ENCODE measurements at places on chromosomes 6 and 20.

- DNase-seq = no peak
Observed at GRCh38 chr20:17952692-17953684, 15.6 kb downstream of the SNX5 start.

DNA sequence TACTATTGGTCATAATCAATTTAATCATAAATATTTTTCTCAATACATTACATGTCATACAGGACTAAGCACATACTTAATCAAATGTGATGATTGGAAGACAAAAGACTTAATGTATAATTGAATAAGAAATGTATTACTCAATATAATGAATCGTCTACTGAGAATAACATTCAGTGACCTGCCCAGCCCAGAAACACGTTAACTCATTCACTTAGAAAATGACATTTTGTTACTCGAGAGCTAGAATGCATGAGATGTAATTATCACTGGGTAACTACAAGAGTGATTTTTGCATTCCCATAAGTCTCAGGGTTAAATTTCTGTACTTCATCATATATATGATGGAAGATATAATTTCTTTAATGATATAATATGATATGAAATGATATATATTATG is 444.8 kb downstream of the EYS start:
- no peak for DNase-seq

DNA sequence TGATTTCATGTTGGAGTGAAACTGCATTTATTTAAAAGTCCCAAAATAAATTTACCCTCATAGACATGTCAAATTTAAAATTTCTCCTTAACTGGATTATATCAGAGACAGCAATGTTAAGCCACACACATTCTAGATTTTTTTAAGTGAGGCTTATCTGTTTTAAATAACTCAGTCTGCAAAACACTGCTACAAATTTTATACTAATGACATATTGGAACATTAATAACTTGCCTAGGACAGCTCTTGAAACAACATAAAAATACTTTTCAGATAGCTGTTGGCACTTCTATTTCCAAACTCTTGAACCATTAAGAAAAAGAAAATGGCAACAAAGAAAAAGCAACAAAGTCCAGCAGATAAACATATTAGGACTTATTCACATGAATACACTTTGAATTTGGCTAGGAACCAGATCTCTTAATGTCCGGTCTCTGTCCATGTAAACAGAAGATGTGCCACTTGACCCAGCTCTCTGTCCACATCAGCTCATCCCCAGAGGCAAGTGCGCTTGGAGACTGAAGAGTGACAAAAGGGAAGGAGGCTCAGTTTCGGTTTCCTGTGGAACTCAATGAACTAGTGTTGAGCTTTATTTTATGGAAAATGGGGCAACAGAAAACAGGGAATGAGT is 219.3 kb upstream of the THBS2 start:
- DNase-seq = no peak

DNA sequence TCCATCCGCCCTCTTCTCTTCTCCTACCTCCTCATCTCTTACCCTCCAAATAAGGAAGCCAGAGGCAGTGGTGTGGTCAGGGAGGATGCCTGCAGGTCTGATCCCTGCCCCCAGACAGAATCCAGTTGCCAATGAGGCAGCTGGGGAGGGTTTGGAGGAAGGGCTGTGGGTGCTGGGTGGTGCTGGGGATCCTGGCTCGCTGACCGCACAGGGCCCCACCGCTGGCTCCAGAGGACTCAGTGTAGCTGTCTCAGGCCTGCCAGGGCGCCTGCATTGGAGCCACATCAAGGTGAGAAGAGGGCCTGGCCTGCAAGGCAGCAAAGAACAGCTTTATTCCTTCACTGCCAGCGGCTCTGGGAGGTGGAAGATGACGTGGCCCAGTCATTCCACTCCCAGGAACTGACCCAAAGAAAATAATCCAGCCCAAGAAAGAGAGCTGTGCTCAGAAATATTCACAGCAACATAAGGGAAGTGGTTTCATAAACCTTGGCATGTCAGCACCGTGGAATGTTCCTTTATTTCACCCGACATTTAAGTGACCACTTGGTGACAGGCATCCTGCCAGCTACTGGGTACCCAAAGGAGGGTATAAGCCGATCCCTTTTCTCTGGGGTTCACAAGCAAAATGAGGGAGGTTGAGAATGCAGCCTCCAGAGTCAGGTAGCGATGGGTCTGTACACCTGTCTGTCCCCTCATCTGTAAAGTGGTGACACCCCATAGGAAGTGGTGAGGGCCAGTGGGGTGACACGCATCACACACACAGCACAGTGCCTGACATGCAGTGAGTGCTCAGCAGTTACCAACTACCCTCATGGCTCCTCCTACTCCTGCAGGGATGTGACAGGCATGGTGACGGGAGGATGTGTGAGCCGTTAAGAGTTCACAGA is 125.1 kb downstream of the SNX5 start:
- DNase-seq = peak; percentile 27

DNA sequence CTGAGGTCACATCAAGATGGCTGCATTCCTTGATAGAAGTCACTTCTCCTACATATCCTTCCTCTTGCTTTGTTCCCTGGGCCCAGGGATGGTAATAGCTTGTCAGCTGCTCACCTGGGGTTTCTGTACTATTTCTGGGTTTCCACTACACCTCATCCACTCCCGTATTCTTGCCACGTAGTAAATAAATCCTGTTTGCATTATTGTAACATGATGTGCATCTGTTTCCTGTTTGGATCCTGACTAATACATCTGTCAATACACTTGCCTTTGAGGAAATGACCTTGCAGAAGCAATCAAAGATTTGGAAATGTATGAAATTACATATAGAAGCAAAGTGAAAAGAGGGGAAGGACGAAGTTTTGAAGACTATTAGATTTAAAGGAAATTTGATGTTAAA is 619.0 kb downstream of the PHF3 start:
- DNase-seq = no peak

- DNase-seq = no peak
Observed at GRCh38 chr20:5327356-5327755, 10.6 kb upstream of the PROKR2 start.

DNA sequence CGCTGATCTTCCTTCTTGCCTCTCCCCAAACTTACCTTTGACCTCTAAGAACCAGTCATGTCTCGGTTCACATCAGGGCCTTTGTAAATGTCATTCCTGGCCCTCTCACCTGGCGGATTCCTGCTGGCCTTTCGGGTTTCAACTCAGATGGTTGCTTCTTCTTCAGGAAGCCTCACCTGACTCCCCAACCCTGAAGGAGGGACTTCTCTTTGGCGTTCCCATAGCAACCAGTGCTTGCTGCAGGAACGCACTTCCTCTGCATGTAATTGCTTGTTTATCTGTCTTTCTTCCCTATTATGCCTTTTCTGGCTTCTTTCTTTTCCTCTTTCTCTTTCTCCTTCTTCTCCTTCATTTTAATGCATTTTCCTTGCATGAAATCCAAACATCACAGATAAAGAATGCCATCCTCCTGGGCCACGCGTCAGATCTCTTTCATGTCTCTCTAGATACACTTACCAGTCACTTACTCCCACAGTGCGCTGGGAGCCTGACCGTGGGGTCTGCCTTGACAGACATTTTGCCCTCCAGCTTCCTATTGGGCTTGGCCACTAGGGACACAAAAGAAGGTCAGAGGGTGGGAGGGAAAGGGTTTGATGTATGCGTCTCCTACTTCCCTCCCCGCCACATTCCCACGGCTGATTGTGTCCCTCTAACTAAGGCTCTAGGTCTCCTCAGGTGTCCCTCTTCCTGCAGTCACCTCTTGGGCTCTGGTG is 295.7 kb upstream of the TSHZ2 start:
- DNase-seq = no peak

- DNase-seq = no peak
Observed at GRCh38 chr6:144098993-144099392, 3.6 kb upstream of the SF3B5 start.

GRCh38 chr6:66961191-66961590 is 1254.2 kb upstream of the EYS start:
- no peak for DNase-seq

DNA sequence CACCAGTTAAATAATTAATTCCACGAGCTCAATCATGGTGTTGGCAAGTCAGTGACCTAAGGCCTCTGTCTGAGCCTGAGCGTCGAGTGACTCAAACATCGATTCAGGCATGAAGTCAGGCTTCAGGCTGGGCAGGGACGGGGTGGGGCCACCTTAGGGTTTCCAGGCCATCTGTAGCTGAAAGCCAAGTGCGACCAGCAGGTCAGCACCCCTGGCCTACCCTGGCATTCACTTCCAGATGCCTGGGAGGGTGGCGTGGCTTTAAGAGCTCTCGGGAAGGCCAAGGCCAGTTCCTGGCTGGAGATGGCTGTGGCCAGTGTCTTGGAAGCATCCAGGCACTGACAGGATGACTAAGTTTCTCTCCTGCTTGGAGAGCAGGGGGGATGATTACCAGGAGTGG is 113.4 kb downstream of the DACT2 start:
- no peak for DNase-seq

GRCh38 chr6:38527371-38527770 is 112.4 kb downstream of the BTBD9 start:
- DNase-seq = no peak

GRCh38 chr20:40797425-40797824 is 108.4 kb upstream of the MAFB start:
- DNase-seq = peak; percentile 42

GRCh38 chr6:166318649-166319600 is 10.7 kb upstream of the PRR18 start:
- peak; percentile 32 for DNase-seq

DNA sequence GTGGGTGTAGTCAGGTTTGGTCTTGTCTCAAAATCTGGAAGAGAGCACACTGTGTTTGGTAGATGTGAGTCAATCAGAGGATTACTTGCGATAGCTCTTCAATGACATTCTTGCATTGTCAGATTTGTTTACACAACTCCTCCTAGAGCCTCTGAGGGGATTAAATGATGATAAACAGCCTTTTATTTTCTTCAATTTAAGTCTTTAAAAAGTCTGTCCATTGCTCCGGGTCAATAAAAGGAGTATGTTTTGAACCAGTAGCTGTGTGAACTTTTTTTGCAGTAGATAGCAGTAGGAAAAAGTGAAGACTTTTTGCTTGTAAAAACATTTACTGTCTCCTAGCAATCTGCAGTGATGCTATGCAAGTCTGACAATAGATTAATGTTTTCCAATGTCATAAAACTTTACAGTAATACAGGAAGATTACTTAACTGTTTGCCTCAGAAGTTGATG is 49.9 kb downstream of the GJA1 start:
- no peak for DNase-seq

DNA sequence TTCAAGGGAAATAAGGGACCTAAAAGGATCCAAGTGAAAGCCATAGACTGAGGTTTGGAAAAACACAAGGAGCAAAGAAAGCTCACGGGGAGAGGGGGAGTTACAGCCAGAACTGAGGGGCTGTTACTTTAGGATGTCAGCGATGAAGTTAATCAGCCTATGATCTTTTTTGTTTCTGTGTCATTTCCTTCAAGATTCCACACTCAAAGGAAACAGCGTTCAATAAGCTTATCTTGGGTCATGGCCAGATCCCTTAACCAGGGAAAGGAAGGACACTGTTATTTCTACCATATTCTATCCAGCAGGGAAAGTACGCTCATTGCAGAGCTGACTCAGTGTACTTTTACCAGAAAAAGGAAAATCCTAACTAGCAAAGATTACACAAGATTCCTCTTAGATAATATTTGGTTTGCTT is 132.8 kb downstream of the PFDN4 start:
- no peak for DNase-seq

DNA sequence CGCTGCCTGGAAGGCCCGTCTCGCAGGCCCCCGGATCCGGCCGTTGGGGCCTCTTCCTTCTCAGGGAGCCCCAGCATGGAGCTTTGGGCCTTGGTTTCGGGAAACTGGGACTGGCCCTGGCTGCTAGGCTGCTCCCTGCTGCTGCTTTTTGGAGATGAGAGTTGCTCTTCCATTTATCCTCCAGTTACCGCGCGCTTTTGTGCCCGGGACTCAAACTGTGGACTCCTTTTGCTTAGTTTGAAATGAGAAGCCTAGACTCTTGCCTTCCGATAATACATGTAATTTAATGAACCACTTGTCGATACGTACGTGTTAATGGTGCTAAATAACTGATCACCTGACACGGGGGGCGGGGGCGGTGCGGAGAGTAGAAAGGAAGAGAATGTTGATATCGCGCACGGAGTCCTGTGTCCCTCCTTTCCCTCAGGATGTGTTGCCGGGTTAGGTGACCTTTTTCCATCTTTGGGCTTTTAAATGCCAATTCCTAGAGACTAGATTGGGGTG is 968 bp downstream of the PHF3 start:
- DNase-seq = peak; percentile 78

GRCh38 chr20:22568872-22569344 is 15.5 kb downstream of the FOXA2 start:
- DNase-seq = no peak

GRCh38 chr6:25350573-25350972 is 71.4 kb downstream of the CARMIL1 start:
- no peak for DNase-seq

- DNase-seq = no peak
Observed at GRCh38 chr6:11650025-11650696, 112.6 kb downstream of the TMEM170B start.

DNA sequence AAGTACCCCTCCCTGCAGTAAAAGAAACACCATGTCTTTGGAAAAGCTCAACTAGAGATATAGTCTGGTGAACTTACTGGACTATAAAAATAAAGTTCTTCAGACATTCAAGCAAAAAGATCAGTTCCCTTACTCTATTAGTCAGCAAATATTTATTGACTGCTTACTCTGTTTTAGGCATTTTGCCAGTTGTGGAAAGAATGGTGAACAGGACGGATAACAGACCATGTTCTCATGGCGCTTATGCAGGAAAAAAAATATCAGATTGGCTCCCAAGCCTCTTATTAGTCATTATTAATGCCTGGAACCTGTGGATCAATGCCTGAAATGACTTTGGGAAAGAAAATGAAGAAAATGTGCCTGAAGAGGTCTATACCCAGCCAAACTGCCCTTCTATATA is 282.2 kb upstream of the EPHA7 start:
- no peak for DNase-seq

DNA sequence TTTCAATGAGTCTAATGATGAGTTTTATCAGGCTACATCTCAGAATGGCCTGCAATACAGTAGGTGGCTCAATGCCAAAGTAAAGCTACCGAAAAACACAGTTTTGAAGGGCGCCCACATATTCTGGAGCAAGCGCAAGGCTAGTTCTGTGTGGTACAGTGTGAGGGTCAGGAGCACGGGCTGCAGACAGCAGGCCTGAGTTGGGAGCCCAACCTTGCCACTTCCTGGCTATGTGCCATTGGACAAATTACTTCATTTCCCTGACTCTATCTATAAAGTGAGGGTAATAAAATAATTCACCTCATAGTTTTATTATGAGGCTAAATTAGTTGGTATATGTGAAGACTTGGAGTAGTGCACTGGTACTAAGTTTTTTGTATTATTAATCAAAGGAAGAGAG is 150.7 kb downstream of the OPN5 start:
- DNase-seq = no peak

DNA sequence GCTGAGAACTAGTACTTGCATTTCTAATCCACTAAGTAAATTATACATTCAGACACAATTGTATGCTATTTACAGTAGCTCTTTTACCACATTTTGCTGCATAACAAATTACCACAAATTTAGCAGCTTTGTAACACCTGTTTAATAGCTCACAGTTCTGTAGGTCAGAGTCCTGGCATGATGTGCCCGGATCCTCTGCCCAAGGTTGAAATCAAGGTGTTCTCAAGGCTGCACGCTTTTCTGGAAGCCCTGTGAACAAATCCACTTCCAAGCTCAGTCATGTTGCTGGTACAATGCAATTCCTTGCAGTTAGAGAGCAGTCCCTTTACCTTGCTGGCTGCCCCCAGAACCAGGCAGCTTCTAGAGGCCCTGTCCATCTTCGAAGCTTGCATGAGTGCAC is 716.0 kb downstream of the HACE1 start:
- no peak for DNase-seq

GRCh38 chr6:105178110-105178509 is 1.7 kb downstream of the POPDC3 start:
- no peak for DNase-seq

GRCh38 chr6:130961148-130961547 is 101.9 kb downstream of the EPB41L2 start:
- DNase-seq = no peak

Data from hematopoietic multipotent progenitor cell treated with erythropoietin and hydrocortisone succinate and interleukin-3 and kit ligand, for 4 days (in vitro differentiated cells).